Stimulated activated naive B cell treated with anti-CD40 and anti-IgM and Interleukin-4, amounts not matched to agents 10 μg/mL and 1 μg/mL and 100 μg/mL, for 72 hours (primary cell): ENCODE measurements at places on chromosomes 12 and 14.

DNA sequence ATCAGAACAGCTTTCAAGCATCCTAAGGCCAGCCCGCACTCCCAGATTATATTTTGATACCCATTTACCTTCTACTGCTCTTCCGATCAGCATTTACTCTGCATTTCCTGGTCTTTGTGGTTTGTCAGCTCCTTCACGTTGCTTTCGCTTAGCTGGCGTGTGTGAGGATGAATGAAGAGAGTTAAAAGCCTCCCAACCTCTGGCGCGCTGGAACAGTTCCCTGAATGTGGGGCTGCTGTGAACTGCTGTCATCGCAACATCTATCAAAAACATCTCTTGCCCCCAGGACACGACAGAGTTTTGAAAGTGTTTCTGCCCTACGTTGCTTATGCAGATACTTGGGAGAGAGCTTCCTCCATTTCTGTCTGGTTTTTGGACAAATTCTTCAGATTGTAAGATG, 129.2 kb downstream of the KCNA5 start:
- H3K36me3 ChIP-seq, result no peaks in the 10 kb centered on the region
- no peaks in the 10 kb centered on the region for H3K4me1 ChIP-seq
- no peak for DNase-seq

DNA sequence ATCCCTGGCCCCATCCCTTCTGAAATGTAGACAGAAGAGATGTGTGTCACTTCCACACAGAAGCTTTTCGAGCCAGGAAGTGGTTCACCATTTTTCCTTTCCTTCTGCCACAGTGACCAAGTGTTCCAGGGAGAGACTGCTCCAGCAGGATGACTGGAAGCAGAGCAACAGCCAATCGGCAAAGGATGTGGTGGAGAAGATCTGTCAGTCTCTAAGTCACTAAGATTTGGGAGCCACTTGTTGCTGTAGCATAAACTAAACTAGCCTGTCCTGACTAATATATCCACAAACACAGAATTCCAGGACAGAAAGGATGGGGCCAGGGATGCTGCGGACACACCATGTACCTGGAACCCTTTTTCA, 42.9 kb downstream of the DUSP6 start:
- no peak overlapping the region for H3K27ac ChIP-seq
- no peak overlapping the region for H3K4me3 ChIP-seq
- H3K27me3 ChIP-seq, result no peaks in the 10 kb centered on the region

DNA sequence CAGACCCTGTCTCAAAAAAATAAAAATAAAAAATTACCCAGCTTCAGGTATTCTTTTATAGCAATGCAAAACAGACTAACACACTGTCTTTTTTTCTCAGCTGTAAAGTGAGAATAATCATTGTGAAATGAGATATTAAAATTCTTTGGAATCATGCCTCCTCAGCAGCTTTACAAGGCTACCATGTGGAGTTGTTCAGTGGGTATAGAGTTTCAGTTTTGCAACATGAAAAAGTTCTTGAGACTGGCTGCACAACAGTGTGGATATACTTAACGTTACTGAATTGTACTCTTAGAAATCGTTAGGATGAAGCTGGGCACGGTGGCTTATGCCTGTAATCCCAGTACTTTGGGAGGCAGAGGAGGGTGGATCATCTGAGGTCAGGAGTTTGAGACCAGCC, 15.7 kb upstream of the MAPKAPK5 start:
- no peak overlapping the region for H3K4me3 ChIP-seq
- H3K36me3 ChIP-seq, result no peaks in the 10 kb centered on the region
- peaks cover 6% of the 10 kb centered on the region for H3K27me3 ChIP-seq
- no peaks in the 10 kb centered on the region for H3K4me1 ChIP-seq
- no peak for DNase-seq
- H3K27ac ChIP-seq, result no peak overlapping the region

DNA sequence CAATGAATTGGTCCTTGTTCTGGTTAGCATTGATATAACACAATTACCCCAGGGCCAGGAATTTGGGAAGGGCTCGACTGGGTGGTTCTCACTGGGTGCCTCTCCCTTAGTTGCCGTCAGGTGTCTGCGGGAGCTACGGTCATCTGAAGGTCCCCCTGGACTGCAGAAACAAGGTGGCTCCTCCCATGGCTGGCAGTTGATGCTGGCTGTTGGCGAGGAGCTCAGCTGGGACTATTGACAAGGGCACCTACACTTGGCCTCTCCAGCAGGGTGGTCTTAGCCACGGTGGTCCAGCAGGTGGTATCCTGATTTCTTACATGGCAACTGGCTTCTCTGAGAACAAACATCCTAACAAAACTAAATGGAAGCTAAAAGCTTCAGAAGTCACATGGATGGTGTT, 41.0 kb upstream of the RGS6 start:
- H3K4me3 ChIP-seq, result no peak overlapping the region
- no peaks in the 10 kb centered on the region for H3K4me1 ChIP-seq
- DNase-seq, result no peak
- no peak overlapping the region for H3K27ac ChIP-seq
- H3K36me3 ChIP-seq, result no peaks in the 10 kb centered on the region

DNA sequence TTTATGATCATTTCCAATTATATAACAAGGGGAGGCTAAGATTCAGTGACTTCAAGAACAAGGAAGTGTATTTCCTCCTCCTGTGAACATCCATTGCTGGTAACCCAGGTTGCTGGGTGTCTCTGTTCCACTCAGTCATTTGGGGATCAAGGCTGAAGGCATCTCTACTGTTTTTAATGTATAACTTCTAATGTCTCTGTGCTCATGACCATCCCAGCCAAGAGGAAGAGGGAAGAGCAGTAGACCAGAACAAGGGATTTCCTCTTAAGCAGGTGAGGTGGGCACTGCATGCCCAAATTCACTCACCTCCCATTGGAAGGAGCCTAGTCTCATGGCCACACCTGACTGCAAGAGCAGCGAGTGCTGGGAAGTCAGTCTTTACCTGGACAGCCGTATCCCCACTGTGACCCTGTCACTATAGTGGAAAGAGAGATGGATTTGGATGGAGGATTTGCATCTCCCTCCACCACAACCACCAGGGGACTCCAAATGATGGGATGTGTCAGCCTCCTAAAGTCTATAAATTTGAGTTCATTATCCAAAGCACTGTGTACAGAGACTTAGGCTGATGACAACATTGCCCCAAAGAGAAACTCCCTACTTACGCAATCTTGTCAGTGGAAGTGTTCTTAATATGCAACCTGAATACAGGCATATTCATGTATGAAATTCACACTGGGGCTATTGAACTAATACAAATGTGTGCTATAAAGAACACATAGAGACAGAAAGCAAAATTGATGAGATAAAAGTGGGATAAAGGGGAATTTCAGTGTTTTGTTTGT, 368.7 kb downstream of the TMEM132D start:
- H3K27ac ChIP-seq, result no peak overlapping the region
- no peaks in the 10 kb centered on the region for H3K36me3 ChIP-seq
- DNase-seq, result no peak
- no peaks in the 10 kb centered on the region for H3K4me1 ChIP-seq
- no peak overlapping the region for H3K4me3 ChIP-seq

GRCh38 chr12:76706101-76706500, 57.8 kb upstream of the ZDHHC17 start:
- H3K4me3 ChIP-seq, result no peak overlapping the region
- DNase-seq, result no peak
- H3K27ac ChIP-seq, result no peak overlapping the region
- no peaks in the 10 kb centered on the region for H3K36me3 ChIP-seq
- H3K27me3 ChIP-seq, result peaks cover 9% of the 10 kb centered on the region

- no peaks in the 10 kb centered on the region for H3K4me1 ChIP-seq
- H3K36me3 ChIP-seq, result no peaks in the 10 kb centered on the region
- DNase-seq, result no peak
- H3K4me3 ChIP-seq, result no peak overlapping the region
- H3K27ac ChIP-seq, result no peak overlapping the region
- peaks cover 30% of the 10 kb centered on the region for H3K27me3 ChIP-seq
These were observed 39.4 kb downstream of the MVK start for GRCh38 chr12:109612975-109613502.

DNA sequence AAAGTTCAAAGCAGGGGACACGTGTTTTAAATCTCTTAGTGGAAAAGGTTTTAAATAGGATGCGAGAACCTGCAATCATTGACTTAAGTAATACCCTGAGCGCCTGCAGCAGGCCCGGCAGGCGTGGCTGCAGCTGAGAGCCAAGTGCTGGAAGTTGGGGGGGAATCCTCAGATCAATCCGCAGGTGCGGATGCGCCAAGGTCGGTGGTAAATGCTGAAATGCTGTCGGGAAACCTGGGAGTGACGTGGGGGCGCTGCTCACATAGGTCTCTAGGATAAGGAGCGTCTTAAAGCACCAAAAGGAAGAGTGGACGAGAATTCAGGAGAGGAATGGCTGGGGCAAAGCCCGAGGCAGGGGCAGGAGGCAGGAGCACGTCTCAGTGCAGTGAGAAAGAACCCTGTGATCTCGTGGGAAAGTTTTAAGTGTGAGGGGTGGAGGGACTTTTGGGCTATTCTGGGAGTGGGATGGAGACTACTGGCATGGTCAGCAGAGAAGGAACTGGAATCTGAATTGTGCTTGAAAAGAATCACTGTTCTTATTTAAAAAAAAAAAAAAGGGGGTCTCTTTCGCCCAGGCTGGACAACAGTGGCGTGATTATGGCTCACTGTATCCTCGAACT, 883 bp upstream of the CDCA4 start:
- no peaks in the 10 kb centered on the region for H3K27me3 ChIP-seq
- peaks cover 9% of the 10 kb centered on the region for H3K36me3 ChIP-seq
- no peak for DNase-seq
- peak overlapping the region; percentile 99 for H3K4me3 ChIP-seq
- peaks cover 21% of the 10 kb centered on the region for H3K4me1 ChIP-seq

GRCh38 chr12:30450872-30451271, 244.8 kb downstream of the IPO8 start:
- no peak overlapping the region for H3K27ac ChIP-seq
- DNase-seq, result no peak
- no peaks in the 10 kb centered on the region for H3K27me3 ChIP-seq
- H3K4me3 ChIP-seq, result no peak overlapping the region

DNA sequence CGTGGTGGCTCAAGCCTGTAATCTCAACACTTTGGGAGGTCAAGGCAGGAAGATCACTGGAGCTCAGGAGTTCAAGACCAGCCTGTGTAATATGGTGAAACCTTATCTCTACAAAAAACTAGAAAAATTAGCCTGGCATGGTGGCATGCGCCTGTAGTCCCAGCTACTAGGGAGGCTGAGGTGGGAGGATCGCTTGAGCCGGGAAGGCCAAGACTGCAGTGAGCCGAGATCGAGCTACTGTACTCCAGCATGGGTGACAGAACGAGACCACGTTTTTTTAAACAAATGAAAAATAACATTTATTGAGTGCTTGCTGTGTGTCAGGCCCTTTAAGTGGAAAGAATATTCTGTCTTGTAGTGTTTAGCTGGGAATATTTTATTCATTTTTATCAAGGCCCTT, 26.6 kb upstream of the CLMN start:
- peaks cover 1% of the 10 kb centered on the region for H3K27me3 ChIP-seq
- H3K4me3 ChIP-seq, result no peak overlapping the region
- no peak overlapping the region for H3K27ac ChIP-seq
- DNase-seq, result no peak
- H3K4me1 ChIP-seq, result no peaks in the 10 kb centered on the region

DNA sequence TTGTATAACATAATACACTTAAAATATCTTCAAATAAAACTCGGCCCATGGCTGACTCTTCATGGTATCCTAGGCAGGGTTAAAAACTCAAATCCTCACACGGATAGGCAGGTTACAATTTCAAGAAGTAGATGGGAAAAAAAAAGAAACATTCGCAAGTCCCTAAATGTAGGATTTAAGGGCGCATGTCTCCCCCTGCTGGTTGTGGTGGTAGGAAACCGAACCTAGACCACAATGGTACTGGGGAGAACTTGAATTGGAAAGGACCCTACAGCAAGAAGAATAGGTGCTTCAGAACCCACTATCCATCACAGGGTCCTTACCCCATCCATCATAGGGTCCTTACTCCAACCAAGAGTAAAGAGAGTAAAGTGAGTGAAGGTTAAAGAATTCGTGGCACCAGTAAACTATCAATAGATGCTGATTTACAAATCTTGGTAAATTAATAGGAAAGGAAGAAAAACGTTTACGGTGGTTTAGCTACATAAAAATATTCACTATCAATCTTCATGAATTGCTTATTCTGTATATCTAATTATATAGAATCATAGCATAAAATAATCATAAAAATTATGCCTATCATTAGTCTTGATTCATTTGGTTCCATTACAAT, 3.3 kb upstream of the CIPC start:
- peaks cover 9% of the 10 kb centered on the region for H3K36me3 ChIP-seq
- peaks cover 40% of the 10 kb centered on the region for H3K4me1 ChIP-seq
- H3K27ac ChIP-seq, result peak overlapping the region; percentile 9
- DNase-seq, result peak; percentile 63
- no peaks in the 10 kb centered on the region for H3K27me3 ChIP-seq

DNA sequence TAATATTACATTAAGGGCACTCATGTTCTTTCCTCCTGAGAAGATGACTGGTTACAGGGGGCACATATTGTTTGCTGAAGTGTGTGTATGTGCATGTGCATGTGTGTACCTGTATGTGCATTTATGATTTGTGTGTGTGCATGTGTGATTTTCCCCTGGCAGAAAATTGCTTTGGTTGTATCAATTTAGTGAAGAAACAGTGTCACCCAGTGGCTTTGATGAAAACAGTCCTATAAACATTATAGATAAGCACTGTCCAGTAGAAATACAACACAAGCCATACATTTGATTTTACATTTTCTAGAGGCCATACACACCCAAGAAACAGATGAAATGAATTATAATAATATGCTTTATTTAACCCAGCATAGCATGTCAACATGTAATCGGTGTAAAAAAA, 8.6 kb downstream of the PDE3A start:
- no peaks in the 10 kb centered on the region for H3K36me3 ChIP-seq
- peaks cover 4% of the 10 kb centered on the region for H3K27me3 ChIP-seq
- no peak for DNase-seq
- H3K4me3 ChIP-seq, result no peak overlapping the region

- no peaks in the 10 kb centered on the region for H3K4me1 ChIP-seq
- H3K36me3 ChIP-seq, result no peaks in the 10 kb centered on the region
- no peak overlapping the region for H3K4me3 ChIP-seq
- no peak for DNase-seq
- H3K27ac ChIP-seq, result no peak overlapping the region
These were observed 425.8 kb upstream of the ATXN7L3B start for GRCh38 chr12:74111688-74112360.

GRCh38 chr14:58805605-58806409, 168.0 kb downstream of the DACT1 start:
- no peaks in the 10 kb centered on the region for H3K4me1 ChIP-seq
- peaks cover 4% of the 10 kb centered on the region for H3K27me3 ChIP-seq
- no peak overlapping the region for H3K27ac ChIP-seq
- no peaks in the 10 kb centered on the region for H3K36me3 ChIP-seq
- no peak for DNase-seq

GRCh38 chr12:94677778-94678177, 27.4 kb upstream of the TMCC3 start:
- H3K27me3 ChIP-seq, result no peaks in the 10 kb centered on the region
- peaks cover 43% of the 10 kb centered on the region for H3K4me1 ChIP-seq
- H3K4me3 ChIP-seq, result no peak overlapping the region
- peaks cover 35% of the 10 kb centered on the region for H3K36me3 ChIP-seq

DNA sequence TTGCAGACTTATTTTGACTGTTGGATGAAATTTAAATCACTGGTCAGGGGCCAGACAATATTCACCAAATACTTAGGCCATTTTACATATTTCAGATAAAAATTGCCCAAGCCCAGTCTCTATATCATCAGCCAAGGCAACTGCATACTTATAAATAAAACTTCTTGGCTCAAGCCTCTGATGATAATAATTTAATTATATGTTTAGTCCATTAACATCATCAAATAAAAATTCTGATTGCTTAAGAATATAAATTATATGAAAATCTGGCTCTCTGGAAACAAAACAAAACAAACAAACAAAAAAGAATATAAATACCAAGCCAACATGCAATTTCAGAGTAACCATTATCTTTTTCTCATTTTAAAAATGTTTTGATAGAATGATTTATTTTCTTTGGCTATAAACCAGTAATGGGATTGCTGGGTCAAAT, 165.2 kb downstream of the BTG1 start:
- H3K4me3 ChIP-seq, result no peak overlapping the region
- no peaks in the 10 kb centered on the region for H3K27me3 ChIP-seq
- no peak for DNase-seq
- H3K36me3 ChIP-seq, result no peaks in the 10 kb centered on the region
- H3K27ac ChIP-seq, result no peak overlapping the region
